ENCODE measurements at places on chromosomes 1 and 21. TPM values are rescaled to one million over a fixed set of nuclear protein-coding genes. Genes with fewer than 3 reads are reported as not detected.
A peak's percentile ranks its signal among the peaks of the same experiment; 100 is the strongest.

DNA sequence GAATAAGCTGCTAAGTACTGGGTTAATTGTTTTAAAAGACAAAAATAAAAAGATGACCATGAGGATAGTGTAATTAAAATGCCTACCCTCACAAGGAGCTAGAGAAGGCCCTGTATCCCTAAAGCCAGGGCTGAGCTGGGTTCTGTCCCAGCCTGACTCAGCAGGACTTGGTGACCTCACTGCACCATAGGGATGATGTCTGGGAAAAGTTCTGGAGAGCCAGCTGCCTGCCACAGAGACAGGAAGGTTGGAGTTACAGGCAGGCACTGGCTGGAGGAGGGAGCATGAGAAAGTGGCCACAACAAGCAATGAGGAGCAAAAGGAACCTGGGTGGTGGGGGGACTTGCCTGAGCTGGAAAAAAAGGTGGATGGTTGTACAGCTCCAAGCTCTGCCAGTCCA is 5.7 kb upstream of the TNR start:
- no peak for DNase-seq

DNA sequence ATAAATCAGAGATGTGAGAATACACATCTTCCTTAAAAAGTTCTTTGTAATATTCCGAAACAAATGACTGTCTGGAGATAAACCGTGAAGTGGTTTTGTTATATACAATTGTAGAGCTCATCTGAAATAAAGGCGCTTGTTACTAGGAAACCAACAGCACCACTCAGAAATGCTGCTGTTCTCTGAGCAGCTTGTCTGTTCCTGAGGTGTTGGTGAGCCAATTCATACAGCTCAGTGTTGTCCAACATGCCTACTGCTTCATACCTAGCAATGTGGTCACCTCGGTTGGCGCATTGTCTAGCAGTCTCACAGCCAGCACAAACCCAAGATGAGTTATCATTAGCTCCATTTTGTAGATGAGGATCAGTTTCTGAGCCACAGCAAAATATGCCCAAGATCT is 44.4 kb downstream of the GFI1 start:
- no peak for DNase-seq

DNA sequence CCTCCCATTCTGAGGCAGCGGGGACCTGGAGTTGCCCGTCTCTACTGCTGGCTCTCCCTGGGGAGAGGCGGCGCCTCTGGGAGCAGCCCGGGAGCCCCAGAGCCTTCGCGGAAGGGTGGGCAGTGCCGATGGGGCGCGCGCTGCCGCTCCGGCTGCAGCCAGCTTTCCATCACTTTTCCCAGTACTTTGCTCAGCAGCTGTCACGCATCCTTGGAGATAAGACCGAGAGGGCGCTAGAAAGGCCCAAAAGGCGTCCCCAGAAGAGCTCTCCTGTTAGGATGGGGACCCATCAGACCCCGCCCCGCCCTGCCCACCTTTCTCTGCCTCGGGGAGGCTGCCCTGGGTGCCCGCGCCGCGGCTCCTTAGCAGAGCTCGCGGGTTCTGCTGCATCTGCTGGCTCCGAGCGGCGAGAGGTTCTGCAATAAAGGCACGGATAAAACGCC is 534 bp downstream of the KCNH1 start:
- DNase-seq = no peak

DNA sequence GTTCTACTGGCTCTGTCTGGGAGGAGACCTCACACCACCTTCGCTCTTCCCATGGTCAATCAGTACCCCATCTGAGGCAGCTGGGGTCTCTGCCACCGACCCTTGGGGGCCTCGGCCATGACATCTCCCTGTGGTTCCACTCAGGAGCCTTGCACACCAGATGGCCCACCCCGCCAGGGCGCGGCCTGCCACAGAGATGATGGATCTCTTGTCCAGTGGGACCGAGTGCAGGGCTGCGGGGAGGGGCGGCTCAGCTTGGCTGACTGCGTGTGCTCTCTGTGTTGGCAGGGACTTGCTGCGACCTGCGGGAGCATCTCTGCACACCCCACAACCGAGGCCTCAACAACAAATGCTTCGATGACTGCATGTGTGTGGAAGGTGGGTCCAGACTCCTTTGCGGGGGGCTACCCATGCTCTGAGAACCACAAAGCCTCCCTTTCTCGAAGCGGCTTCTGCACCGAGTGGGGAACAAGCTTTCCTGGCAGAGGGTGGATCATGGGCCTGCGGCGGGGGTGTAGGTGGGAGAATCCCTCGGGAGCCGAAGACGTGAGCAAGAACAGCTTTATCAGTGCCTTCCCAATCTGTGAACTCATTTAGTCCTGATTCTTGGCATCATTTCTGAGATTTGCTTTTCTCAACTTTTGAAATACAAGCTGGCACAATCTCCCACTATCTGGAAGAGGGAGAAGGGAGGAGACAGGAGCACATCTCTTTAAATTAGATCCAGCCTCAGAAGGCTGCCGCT is 20.9 kb upstream of the AGTRAP start:
- DNase-seq = peak; percentile 13

GRCh38 chr1:47813970-47814369 is 183.2 kb downstream of the TRABD2B start:
- DNase-seq = no peak

DNA sequence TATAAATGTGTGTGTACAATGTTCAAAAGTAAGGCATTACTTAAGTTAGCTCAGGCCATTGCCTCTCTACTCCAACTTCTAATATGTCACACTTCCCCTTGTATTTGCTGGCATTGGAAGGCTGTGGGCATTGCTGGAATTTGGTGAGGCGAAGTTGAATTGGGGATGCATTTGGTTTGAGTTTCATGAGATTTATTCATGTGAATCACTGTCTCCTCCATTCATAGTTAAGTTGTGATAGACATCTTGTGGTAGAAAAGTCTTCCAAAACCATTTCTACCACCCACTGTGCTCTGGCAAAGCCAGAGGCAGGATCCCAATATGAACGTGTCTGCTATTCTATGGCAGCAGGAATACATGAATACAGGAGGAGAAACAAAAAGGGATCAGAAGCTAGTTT is 397.8 kb upstream of the USP24 start:
- peak; percentile 44 for DNase-seq

DNA sequence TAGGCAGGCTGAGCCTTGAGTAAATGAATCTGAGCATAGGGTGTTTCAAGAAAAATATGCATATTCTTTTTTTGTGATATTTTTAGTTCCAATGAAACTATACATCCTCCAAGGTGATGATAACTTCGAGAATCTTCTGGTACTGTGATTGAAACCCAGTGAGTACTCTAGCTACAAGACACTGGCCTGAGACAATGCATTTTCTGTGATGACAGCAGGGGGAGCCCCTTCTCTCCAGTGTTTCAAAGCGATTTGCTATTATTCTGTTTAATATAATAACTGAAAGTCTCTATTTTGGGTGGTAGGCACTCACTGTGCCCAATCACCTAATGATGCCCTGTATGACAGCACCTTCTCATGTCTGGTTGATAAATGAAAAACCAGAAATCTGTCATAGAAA is 12.1 kb downstream of the IRF2BP2 start:
- DNase-seq = peak; percentile 72

DNA sequence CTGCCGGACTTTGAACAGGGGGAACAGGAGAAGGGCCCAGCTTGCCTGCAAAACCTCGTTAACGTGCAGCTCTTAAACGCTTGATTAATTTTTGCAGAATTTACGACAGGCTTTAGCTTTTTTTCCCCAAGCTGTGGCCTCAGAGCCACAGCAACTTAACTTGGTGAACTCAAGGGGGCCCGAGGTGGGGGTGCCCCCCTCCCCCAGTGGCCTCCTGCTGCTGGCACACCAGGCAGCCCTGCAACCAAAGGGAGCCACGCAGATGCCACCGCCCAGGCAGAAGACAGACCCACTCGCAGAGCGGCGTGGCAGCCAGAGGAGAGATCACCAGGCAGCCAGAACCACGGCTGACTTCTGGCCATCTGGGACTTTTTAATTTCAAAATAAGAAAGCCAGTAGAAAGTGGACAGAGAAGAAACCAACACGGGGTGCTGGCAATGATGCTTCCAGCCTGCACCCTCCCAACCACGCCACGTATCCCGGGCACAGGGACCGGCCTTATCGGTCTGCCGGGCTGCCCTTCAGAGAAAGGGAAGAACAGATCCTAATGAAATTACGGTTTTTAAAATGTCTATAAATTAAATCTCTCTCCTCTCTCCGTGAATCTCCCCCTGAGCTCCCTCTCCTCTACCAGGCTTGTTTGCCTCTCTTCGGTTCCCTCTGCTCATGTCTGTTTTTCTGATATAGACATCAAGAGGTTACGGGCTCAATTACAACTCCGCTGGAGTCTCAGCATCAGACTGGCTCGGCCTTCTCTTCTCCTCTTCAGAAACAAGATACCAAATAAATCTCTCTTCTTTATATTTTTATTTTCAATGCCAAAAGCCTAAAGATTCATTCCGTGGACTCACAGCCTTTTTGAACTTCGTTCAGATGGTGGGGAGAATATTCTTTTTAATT is 6.4 kb downstream of the CASZ1 start:
- no peak for DNase-seq

DNA sequence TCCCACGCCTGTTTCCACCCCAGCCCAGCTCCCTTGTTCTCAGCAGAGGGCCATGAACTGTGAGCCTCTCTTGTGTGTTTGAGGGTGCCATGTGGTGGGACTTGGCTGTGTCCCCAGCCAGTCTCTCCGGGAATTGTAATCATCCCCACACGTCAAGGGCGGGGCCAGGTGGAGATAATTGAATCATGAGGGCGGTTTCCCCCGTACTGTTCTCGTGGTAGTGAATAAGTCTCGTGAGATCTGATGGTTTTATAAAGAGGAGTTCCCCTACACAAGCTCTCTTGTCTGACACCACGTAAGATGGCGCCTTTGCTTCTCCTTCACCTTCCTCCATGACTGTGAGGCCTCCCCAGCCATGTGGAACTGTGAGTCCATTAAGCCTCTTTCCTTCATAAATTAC is 57.2 kb upstream of the COL6A2 start:
- no peak for DNase-seq

- DNase-seq = peak; percentile 80
Observed at GRCh38 chr1:8182034-8182761, 135.7 kb upstream of the SLC45A1 start.

DNA sequence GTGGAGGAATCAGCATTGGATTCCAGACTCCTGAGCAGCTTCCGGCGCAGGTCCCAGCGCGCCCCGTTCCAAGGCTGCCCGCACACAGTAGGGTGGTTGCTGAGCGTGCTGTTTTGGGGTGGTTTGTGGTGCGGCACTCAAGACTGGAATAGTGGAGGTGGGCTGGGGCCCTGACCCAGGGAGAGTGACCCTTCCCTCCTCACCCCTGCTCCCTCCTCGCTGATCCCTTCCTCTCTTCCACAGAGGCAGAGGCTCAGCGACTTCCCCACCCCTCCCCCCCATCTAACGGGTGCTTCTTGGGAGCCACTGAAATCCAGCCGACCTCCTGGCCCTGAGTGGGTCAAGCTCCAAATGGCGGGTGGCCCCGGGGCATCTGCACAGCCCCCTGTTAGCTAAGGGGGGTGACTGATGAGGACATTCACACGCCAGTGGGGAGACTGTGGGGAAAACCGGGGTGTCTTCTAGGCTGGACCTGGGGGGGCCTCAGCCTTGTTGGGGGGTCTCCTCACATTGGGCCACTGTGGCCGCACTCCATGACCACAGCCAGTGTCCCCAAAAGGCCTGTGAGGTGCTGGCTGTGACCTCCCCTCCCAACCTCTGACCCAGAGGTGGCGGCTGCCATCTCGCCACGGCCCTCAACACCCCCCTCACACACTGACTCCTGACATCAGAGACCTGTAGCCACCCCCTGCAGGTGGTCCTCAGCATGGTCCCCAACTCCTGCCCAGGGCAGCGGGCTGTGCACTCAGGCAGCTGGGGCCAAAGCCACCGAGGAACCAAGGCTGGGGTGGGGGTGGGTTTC is 3.9 kb upstream of the HES4 start:
- DNase-seq = no peak

GRCh38 chr1:46557403-46557802 is 6.0 kb upstream of the KNCN start:
- DNase-seq = no peak

DNA sequence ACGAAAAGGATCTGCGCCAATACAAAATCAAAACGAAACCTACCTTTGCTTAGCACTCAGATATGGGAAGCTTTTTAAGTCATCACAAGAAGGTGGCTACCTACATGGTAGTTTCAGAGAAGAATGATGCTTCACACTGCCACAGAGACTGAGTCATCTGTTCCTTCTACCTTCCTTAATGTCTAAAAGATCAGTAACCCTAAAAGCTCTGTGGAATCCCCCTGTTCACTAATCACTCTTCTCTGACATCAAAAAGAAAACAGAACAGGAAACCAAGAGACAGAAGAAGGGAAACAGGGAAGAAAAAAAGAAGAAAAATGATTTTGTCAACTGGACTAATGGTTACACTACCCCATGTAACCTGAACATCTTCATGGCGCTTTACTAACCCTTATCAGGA is 177.2 kb downstream of the SMYD3 start:
- DNase-seq = no peak

DNA sequence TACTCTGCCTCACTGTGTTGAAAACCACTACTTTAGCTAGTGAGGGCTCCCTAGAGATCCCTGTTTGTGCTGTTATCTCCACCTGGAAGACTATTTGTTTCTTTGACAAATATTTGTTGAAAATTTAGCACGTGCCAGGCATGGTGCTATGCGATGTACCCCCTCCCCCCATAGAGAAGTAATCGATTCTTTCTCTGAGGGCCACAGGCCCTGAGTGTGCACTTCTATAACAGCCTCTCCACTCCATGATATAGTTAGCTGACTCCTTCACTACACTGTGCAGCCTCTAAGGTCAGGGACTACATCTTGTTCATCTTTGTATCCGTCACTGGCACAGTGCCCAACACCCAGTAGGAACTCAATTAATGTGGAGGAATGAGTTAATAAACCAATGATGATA is 17.3 kb upstream of the RBM15 start:
- no peak for DNase-seq

GRCh38 chr1:204373911-204374310 is 14.2 kb upstream of the PLEKHA6 start:
- DNase-seq = no peak

- DNase-seq = peak; percentile 25
Observed at GRCh38 chr1:45840704-45841103, 37.3 kb downstream of the MAST2 start.

DNA sequence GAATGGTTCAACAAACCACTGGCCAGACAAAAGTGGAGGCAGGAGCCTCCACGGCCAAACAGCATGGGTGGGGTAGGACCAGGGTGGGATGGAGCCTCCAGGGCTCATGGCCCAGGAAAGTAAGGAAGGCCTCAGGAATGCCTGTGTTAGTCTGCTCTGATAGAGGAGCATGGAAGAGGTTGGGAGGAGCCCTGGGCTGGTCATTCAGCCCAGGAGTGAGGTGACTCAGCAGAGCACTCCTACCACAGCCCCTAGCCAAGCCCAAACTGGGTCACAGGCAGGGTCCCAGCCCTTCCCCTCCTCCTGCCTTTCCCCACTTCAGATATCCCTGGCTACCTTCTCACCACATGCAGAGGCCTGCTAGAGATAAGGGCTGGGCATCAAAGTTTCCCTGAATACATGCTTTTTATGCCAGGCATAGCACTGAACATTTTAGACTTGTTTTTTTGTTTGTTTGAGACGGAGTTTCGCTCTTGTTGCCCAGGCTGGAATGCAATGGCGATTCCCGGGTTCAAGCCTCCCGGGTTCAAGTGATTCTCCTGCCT is 3.1 kb upstream of the SHISA4 start:
- peak; percentile 90 for DNase-seq

The RPTN gene
- not detected for total RNA-seq

The CFHR3 gene
- not detected for total RNA-seq

The FLG2 gene
- total RNA-seq = not detected

The TPTE gene
- not detected for total RNA-seq

The PROK1 gene
- total RNA-seq = not detected

The NR1I3 gene
- total RNA-seq = not detected

The ZNF362 gene
- 12.3 TPM for total RNA-seq

The APCS gene
- total RNA-seq = not detected

The CPLANE2 gene
- total RNA-seq = 7.5 TPM
